ENCODE measurements at places on chromosomes 3 and 15.

- no peak for DNase-seq
These were observed 165.0 kb downstream of the GMNC start for GRCh38 chr3:190697502-190697830.

GRCh38 chr3:5476403-5476802 is 288.9 kb downstream of the EDEM1 start:
- DNase-seq: no peak

- no peak for DNase-seq
These were observed 65.5 kb downstream of the SSUH2 start for GRCh38 chr3:8579096-8579495.

DNA sequence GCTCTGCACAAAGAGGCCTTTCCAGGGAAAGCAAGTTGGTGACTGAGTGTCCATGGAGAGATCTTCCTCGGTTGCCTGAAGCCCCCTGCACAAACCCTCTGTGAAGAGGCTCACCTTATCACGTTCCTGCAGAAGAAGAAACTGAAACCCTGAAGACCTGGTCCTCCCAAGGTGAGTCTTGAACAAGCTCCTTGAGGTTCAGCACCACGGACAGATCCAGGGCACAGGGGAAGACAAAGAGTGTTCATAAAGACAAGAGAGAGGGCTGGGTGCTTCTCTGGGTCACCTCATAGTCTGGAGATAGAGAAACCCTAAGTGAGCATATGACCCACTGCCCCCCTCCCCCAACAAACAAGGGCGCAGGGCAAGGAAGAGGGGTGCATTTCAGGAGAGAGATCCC is 21.7 kb upstream of the TBC1D21 start:
- no peak for DNase-seq

GRCh38 chr3:65928110-65928509 is 110.6 kb downstream of the MAGI1 start:
- DNase-seq: no peak
